Central memory CD4-positive, alpha-beta T cell (primary cell): ENCODE measurements at places on chromosomes 7 and 10.

GRCh38 chr7:93046641-93047040, 71.1 kb downstream of the SAMD9 start:
- DNase-seq = no peak

GRCh38 chr10:79179164-79179956, 110.6 kb downstream of the ZMIZ1 start:
- DNase-seq = no peak

DNA sequence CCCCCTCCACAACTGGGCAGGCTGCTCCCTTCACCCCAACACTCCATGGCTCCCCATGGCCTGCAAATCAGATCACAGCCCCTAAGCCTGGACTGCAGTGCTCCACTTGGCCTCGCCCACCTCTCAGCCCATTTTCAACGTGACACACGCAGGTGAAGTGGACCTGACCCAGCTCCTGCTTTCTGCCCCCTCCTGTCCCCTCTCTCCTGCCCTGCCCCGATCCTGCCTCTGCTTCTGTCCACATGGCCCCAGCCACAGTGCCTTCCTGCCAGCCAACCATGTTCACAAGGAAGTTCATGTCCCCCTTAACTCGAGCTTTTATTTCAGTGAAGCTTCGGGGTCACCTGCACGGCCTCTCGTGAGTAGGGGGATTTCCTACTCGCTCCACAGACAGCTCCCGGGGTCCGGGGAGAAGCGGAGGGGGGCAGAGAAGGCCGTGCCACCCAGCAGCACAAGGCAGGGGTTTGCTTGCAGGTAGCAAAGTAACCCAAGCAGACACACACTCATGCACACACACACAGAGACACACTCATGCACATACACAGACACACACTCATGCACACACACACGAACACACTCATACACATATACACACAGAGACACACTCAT, 537.5 kb downstream of the DNAJB6 start:
- DNase-seq = no peak

DNA sequence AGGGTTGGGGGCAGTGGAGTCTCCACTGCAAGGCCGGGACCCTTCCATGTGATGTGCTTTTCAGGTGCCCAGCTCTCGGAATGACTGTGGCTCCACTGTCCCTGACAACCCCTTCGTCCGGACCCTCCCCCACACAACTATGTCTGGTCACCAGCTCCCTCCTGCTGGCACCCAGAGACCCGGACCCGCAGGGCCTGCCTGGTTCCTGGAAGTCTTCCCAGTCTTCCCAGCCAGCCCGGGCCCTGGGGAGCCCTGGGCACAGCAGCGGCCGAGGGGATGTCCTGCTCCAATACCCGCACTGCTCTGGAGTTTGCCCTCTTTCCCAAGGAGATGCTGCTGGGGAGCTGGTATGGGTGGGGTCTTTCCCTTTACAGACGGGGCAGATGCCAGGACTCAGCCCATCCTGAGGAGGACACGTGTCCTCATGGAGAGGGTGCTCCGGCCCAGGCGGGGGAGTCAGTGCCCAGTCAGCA, 5.5 kb downstream of the ATP6V0E2 start:
- DNase-seq = no peak

GRCh38 chr10:52875336-52875735, 102.8 kb upstream of the MBL2 start:
- DNase-seq = no peak

DNA sequence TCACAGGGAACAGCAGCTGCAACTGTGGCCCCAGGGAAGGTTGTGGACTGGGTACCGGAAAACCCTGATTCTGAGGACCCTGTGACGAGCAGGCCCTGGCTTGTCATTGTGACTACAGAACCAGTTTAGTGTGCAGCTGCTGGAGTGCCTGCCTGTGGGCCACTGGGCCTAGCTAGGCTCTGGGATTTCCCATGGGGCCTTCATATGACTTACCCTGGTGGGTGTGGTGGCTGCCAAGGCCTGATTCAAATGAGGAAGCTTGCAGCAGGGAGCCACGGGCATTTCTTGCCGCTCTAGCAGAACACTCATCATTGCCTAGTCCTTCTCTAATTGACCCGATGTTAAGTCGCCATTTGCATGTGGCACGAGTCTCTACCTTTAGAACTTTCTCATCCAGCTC, 14.7 kb upstream of the CAMK2G start:
- DNase-seq = no peak

- no peak for DNase-seq
Observed at GRCh38 chr10:113552014-113552413, 839 bp upstream of the HABP2 start.

GRCh38 chr10:95864906-95865813, 42.6 kb upstream of the CC2D2B start:
- peak; percentile 26 for DNase-seq

DNA sequence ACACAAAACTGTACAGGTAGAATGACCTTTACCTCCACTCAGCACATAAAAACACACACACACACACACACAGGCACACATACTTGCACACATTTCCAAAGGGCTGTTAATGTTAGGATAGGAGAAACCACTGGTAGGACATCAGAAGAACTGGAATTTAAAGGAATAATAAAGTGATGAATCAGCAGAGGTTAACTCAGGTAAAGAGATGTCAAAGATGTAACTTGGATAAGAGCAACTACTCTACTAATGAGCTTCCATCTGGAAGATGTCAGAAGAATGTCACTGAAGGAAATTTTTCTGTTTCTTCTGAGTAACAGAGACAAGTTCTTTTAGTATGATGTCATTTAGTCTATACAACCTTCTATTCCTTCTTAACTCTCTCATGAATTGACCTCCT, 26.4 kb upstream of the GPR37 start:
- DNase-seq = no peak

DNA sequence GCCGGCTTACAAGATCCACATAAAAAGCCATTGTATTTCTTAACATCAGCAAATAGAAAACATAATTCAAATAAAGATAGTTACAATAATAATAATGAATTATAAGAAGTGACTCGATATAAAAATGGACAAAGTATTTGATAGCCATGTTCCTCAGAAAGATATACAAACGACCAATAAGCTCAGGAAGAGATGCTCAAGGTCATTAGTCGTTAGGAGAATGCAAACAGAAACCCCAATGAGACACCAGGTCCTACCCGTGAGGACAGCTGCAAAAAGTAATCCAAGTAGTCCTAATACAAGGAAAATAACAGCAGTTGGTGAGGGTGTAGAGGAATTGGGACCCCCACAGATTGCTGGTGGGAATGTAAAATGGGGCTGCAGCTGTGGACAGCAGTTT, 54.2 kb upstream of the INPP5A start:
- no peak for DNase-seq

DNA sequence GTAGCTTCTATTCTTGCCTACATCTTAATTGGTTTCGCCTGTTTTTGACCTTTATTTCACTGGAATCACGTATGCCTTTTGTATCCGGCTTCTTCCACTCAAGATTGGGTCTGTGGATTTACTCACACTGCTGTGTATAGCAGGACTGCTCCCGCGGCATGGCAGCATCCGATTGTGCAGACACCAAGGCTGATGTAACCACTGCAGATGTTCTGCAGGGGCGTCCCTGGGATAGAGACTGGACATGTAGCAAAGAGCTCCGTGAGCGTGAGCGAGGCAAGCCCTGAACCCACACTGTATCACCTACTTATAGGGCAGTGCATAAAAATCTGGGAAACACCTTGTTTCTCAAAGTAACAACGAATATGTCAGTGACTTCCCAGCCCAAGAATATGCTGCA, 11.4 kb upstream of the IDI2 start:
- DNase-seq = no peak

DNA sequence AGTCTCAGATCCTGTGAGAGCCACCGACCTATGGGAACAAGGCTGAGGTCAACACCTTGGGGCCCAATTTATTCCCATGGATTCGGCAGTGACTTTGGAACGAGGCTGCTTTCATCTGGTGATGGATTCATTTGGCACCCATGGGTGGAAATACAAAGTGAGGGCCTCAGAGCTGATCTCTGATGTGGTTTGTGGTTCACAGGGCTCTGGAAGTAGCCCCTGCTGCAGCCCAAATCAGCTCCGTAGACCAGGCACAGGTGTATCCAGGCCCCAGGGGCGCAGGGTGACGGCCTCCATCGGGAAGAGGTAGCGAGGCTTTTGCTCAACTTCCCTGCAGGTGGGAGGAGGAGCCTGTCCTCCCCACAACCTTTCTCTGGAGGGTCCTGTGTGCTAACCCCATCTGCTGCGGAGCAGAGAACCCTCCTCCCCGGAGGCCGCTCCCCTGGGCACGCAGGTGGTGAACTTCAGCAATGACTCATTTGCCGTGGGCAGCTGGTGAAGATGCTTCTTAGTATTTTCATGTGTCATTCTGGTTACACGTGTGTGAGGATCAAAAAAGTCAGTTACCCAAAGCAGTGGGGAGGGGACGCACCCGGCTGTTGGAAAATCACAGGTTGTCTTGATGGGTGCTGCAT, 7.5 kb upstream of the JAKMIP3 start:
- DNase-seq = no peak

- DNase-seq = no peak
Observed at GRCh38 chr7:100892364-100893317, 3.0 kb downstream of the ACHE start.

DNA sequence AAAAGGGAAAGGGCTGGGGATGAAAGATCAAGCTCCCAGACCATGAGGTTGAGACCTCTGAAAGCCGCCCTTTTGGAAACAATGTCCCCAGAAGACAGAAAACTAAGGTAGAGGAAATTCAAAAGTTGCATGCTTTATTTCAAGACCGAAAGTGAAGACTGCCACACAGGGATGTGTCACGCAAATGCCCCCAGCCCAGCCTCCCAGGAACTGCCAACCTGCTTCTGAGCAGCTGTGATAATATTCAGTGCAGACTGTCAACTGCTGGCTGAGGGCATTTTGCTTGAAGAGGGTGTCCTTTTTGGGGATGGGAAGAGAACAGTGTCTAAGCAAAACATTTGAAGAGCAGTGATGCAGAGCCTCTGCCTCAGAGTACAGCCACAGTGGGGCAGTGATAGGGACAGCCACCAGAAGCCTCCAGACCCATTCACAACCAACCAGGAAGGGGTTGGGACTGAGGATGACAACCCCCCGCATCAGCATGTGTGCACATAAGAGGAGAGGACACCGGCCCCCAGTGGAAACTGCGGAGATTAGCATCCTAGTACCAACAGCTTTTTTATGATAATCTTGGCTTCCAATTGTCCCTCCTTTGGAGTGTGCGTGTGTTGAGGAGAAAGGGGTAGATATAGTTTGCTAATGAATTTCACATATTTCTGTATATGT, 34.7 kb upstream of the NFE2L3 start:
- DNase-seq = no peak

DNA sequence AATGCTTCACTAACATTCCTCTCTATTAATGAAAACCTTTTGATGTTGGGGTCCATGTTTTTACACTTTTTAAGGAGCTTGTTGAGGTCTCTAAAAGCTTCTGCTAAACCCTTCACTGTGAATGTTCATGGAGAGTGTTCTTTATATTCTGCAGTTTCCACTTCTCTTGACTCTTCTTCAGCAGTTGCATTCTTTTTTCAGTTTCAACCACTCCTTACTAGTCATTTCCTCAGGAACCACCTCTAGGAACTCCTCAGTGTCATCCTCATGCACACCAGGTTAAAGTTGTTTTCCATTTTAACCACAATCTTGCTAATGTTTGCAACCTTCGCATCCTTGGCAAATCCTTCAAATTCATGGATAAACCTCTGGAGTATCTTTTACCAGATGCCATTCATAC, 821.6 kb downstream of the ANKRD7 start:
- DNase-seq = no peak

- no peak for DNase-seq
Observed at GRCh38 chr10:42609872-42610271, 28.5 kb downstream of the ZNF33B start.

GRCh38 chr7:32887395-32887794, 4.2 kb downstream of the KBTBD2 start:
- DNase-seq = no peak

DNA sequence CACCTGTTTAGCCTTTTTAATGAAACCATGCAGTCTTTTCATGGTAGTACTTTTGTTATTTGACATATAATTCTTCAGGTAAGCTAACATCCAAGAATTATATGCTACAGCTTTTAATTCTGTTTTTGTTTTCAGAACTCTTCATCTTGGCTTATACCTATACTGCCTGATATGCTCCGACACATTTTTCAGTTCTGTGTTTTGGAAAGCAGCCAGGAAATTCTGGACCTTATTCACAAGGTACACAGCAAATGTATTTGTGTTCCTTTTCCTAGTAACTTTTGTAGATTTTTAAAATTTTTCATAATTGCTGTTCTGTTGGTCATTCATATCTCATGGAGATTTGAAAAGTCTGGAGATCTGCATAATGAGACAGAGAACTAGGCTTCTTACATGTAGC, 56.7 kb downstream of the BTAF1 start:
- DNase-seq = no peak

DNA sequence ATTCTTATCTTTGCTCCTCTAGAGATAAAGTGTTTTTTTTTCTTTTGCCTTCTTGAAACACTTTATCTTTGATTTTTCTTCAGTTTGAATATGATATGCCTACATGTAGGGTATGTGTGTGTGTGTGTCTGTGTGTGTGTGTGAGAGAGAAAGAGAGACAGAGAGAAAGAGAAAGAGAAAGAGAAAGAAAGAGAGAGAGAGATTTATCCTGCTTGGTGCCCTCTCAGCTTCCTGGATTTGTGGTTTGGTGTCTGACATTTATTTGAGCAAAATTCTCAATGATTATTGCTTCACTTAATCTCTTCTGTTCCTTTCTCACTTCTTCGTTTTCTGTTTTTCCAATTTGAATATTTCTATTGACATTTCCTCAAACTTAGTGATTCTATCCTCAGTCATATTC, 60.3 kb downstream of the RAB18 start:
- peak; percentile 11 for DNase-seq

DNA sequence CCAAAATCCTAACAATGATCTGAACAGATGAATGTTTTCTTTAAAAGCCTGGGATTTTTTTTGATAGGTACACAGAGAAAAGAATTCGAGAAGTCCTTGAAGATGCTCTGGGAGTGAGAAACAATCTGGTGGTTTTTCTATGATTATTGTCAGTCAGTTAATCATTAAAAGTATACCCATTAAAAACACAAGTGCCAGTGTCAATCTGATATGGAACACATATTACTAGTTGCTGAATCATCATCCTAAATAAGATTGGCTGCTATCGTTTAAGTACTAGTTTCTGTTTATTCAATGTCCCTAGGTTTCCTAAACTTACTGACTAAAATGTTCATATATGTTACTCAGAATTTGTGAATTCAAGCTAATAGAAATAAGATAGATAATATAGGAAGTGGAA, 16.1 kb downstream of the COL28A1 start:
- no peak for DNase-seq

- peak; percentile 42 for DNase-seq
Observed at GRCh38 chr7:121395494-121395960, 581 bp downstream of the FAM3C start.

- DNase-seq = no peak
Observed at GRCh38 chr7:133712544-133712943, 414.6 kb upstream of the LRGUK start.
